ENCODE measurements at places on chromosomes 12 and 14.

DNA sequence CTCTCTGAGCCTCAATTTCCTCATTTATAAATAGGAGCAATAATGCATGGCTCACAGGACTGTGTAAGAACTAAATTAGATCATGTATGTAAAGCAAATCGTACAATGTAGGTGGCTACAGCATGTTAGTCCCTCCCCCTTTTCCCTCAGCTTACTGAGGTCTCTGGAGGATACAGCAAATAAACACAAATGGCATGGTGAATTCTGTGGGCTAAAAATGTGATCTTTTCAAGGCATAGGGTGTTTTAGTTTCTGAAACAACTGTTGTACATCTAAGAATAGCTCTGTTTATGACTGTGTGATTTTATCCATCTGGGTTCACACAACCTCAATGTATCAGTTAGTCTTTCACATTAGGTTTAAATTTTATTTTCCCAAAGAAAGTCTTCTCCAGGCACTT is 121.2 kb upstream of the PLEKHG7 start:
- no peak for DNase-seq

GRCh38 chr14:50342221-50343078 is 30.3 kb downstream of the DMAC2L start:
- DNase-seq, result peak; percentile 5

DNA sequence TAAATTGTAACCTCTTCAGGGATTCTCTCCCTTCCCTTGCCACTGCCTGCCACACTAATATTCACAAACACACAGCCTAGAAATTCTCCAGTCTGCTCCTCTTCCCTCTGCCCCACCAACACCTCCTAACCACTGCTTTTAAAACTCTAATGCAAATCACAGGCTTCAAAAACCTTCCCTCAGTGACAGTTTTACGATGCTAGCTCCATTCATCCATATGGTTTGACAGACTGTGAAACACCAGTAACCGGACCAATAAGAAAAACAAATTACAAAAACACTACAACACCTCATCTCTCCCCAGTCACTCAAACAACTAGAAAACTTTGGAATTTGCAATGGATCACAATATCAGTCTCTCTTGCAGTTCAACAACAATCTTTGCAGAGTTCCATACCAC is 5.7 kb downstream of the DPF3 start:
- no peak for DNase-seq

- no peak for DNase-seq
Observed at GRCh38 chr12:14772946-14773345, 30.3 kb downstream of the WBP11 start.

DNA sequence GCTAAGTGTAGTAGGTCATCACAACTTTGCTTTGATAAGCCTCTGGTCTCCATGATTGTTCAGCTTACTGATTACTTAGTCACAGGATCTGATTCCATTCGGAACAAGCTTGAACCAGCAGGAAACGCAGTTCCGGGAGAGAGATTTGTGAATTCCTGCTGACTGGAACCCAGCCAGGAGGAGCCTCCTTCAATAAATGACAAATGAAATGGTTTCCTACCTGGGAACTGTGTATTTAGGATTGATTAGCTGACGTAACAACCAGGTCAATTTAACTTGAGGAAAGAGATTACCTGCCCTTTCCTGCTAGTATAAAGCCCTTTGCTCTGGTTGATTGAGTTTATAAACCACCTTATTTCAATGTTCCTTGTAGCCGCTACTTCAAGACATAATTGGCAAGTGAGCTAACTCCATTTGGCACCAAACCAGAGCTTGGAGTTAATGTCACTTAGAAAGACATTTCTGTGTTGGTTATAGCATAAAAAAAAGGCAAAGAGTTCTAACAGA is 35.1 kb upstream of the KCNH3 start:
- DNase-seq, result no peak

DNA sequence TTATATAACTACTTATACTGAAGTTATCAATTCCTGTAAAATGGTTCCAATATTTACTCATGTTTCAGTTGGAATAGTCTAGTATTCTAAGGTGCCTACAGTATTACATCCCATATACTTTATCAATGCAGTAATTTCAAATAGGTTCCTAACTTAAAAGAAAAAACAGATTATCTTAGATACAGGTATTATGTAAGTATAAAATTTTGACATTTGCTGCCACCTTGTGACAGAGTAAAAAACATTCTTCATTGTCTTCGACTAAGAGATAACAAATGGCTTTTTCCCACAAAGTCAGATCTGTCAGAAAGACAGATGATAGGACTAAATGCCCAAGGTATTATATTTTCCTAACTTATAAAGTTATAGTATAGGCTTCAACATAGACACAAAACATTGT is 78.7 kb downstream of the TXNDC16 start:
- DNase-seq, result no peak

DNA sequence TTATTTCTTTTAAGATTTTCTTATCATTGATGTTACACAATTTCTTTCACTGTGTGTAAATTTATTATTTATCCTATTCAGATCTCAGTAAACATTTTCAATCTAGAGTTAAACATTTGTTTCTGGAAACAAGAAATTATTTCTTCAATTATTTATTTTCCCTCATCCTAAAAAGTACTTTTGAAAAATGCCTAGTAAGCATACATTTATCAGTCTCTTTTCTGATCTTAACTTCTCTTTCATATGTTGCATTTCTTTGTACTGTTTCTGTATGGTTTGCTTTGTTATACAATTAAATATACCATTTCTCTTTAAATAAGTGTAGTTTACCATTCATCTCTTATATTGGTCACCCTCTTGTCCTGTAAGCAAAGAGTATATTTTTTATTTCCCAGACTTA is 263.2 kb downstream of the C12orf50 start:
- no peak for DNase-seq

GRCh38 chr12:98373025-98373554 is 142.3 kb upstream of the TMPO start:
- DNase-seq, result peak; percentile 52

- peak; percentile 22 for DNase-seq
Observed at GRCh38 chr12:109387425-109388166, 39.9 kb downstream of the MYO1H start.

GRCh38 chr14:75249251-75249957 is 29.2 kb upstream of the FOS start:
- peak; percentile 82 for DNase-seq

DNA sequence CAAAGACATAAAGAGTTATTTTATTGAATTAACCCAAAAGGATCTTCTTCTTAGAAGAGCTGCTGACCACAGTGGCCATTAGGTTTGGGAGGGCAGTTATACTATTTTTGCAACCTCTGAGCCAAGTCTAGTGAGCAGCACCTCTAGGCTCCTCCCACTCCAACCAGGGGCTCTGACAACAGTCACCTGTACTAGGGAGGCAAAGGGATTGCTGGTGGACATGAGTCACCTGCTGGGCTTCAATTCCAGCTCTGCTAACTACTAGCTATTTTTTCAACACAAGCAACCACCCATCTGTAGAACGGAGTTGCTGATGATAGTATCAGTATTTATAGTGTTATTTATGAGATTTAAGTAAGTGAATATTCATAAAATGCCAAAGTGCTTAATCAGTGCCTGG is 166.0 kb downstream of the KLHL28 start:
- DNase-seq, result no peak

- no peak for DNase-seq
Observed at GRCh38 chr12:114681116-114681871, 2.7 kb downstream of the TBX3 start.

- DNase-seq, result no peak
Observed at GRCh38 chr14:33580231-33580749, 370.6 kb downstream of the EGLN3 start.

DNA sequence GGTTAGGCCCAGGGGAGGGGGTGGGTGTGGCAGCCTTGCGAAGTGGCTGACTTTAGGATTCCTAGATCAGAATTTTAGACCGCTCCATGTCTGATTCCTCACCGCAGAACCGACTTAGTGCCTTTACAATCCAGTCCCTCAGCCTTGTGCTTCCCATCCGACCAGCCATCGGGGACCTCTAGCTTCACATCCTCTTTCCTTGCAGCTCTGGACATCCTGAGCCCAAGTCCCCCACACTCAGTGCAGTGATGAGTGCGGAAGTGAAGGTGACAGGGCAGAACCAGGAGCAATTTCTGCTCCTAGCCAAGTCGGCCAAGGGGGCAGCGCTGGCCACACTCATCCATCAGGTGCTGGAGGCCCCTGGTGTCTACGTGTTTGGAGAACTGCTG is 557 bp downstream of the COPS7A start:
- DNase-seq, result no peak

DNA sequence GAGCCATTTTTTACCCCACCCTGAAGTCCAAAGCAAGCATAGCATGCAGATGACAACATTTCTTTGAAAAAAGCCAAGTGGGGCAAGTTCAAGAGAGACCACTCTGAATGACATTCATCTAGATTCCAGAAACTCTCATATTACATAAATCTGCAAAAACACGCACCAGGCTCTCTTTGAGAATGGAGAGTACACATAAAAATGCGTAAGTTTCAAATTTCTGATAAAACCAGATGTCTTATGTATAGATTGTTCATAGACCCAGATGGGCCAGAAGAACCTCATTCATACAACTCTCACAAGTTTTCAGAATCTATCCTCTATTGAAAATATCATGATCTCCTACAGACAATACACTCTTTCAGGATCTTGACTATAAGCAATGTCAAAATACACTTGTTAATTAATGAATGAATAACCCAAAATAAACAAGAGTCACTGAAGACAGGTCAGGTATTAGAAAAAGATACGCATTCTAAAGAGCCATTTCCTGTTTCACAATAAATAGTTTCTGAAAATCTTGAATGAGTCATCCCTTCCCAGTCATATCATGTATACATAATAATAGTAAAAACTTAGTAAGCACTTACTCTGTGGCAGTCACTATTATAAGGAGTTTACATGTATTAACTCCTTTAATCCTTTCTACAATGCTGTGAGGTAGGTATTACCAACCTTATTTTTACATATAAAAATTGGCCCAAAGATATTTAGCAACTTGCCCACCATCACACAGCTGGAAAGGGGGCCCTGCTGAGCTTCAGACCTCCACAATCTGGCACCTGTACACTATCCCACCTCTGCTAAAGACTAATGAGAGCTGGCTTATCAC is 72.0 kb downstream of the PPP2R5E start:
- no peak for DNase-seq

GRCh38 chr14:54901380-54902142 is 1.1 kb downstream of the GCH1 start:
- DNase-seq, result no peak

GRCh38 chr14:42664190-42664589 is 1057.5 kb downstream of the LRFN5 start:
- no peak for DNase-seq

DNA sequence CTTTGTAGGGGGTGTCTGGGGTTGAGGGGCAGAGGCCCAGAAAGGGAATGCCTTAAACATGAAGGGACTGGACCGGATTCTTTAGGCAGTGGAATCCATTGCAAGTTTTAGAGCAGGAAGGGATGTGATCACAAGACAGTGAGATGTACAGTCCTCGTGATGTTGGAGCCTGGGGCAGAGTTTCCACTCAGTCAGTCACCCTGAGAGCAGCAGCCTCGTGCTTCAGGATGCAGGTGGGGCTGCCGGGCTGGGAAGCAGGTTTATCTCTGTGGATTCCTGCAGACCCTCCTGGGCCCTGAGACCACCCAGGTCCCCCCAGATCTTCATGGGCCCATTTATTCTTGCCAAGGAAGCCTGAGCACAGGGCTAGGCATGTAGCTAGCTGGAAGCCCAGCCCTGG is 38.5 kb downstream of the RIN3 start:
- DNase-seq, result no peak

DNA sequence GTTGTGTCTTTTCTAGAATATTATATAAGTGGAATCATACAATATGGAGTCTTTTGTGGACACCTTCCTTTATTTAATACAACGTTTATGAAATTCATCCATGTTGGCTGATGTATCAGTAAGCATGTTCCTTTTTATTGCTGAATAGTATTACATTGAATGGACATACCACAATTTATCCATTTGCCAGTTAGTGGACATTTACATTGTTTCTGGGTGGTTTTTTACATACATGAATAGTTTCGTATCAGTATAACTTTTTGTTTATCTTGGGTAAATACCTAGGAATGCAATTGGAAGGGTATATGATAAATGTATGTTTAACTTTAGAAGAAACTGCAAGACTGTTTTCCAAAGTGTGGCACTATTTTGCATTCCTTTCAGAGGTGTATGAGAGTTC is 23.1 kb downstream of the IQSEC3 start:
- DNase-seq, result no peak

DNA sequence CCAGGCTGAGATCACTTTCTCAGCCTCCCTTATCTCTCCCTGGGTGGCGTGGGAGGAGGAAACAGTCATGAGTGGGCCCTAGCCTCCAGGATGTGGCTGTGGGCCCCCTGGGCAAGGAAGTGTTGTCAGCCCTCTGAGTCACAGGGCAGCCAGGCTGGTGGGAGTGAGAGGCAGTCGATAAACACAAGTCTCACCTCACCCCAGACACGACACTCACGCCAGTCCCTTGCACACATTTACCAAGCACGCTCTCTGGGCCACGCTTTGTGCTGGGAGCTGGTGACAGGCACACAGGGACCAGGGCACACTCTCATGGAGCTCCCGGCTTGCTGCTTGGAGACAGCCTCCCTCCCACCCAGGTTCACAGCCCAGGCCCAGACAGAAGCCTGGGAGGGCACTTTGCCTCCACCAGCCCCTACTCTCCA is 1.9 kb upstream of the KRT79 start:
- DNase-seq, result no peak

GRCh38 chr12:23473071-23473470 is 476.4 kb downstream of the SOX5 start:
- DNase-seq, result no peak

- DNase-seq, result no peak
Observed at GRCh38 chr12:68759852-68760251, 13.9 kb downstream of the SLC35E3 start.

DNA sequence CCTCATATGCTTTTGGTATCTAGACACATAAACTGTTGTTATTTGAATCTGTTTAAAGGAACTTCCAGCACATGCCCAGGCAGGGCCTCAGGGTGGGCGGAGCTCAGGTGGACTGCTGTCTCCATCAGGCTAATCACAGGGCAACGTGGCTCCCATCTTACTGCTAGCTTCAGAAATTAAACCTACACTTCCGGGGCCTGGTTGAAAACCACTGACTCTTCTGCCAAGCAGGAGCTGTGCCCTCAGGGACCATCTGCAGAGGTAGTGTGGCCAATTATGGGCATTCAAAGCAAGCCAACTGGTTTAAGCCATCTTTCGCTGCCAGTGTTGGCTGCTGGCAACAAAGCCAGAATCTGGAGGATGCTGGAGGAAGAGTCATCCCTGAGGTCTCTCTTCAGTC is 97.5 kb downstream of the TMX1 start:
- no peak for DNase-seq

DNA sequence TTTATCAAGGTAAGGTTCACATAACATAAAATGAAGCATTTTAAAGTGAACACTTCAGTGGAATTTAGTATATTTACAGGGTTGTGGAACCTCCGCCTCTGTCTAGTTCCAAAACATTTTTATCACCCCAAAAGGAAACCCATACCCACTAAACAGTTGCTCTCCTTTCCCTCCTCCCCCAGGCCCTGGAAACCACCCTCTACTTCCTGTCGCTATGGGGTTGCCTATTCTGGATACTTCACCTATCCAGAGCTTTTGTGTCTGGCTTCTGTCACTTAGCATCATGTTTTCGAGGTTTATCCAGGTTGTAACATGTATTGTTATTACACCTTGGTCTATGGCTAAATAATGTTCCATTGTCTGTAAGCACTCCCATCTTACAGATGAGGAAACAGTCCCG is 27.7 kb upstream of the ZFP36L1 start:
- DNase-seq, result no peak

All from NCI-H187 (cell line).